ENCODE measurements at places on chromosomes 4 and X.

- DNase-seq: no peak
Observed at GRCh38 chr4:32645653-32646052, 1925.5 kb downstream of the PCDH7 start.

DNA sequence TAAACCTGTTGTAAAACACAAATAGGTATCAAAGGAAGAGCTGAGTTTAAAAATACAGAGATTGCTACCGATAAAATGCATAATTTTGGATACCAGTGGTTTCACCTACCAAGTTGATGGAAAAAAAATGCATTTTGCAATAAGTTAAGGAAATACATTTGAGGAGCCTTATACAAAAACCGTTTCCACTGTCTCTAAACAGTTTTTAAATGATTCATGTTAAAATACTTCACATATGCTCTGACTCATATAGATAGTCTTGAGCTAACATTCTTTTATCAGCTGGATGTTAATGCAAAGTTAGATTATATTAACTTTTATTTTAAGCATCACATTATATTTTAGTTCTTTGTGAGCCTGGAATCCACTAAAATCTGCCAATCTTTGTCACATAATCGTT, 50.6 kb upstream of the ANKRD17 start:
- DNase-seq: no peak

- DNase-seq: no peak
Observed at GRCh38 chr4:34432706-34433105, 1811.6 kb downstream of the ARAP2 start.

GRCh38 chr4:2449511-2450392, 19.2 kb upstream of the RNF4 start:
- no peak for DNase-seq

GRCh38 chrX:30504309-30504708, 73.3 kb downstream of the TASL start:
- DNase-seq: no peak

GRCh38 chr4:124828382-124828781, 115.8 kb upstream of the ANKRD50 start:
- DNase-seq: no peak

GRCh38 chr4:39045827-39046221, 13.6 kb upstream of the TMEM156 start:
- DNase-seq: no peak

Measured in colonic mucosa (tissue), 4 donors.